Spleen (tissue), 13 donors: ENCODE measurements at places on chromosomes 12 and 14. TPM values are rescaled to one million over a fixed set of nuclear protein-coding genes. Genes with fewer than 3 reads are reported as not detected.

GRCh38 chr14:37047996-37048395 is 124.4 kb downstream of the SLC25A21 start:
- DNase-seq, result no peak
- no peak overlapping the region for H3K27ac ChIP-seq
- H3K4me3 ChIP-seq, result no peak overlapping the region
- H3K27me3 ChIP-seq, result no peaks in the 10 kb centered on the region
- no peaks in the 10 kb centered on the region for H3K36me3 ChIP-seq

The PLEKHD1 gene
- total RNA-seq, result 0.17 TPM

GRCh38 chr12:15540005-15540404 is 217.7 kb downstream of the PTPRO start:
- no peak overlapping the region for H3K27ac ChIP-seq
- H3K4me3 ChIP-seq, result no peak overlapping the region

GRCh38 chr14:61488417-61489401 is 167.3 kb downstream of the PRKCH start:
- H3K27ac ChIP-seq, result peak overlapping the region; percentile 66
- no peak for DNase-seq
- no peak overlapping the region for H3K4me3 ChIP-seq
- H3K36me3 ChIP-seq, result no peaks in the 10 kb centered on the region

The HOXC5 gene
- total RNA-seq, result not detected

The SLC5A8 gene
- total RNA-seq, result not detected

- H3K27me3 ChIP-seq, result no peaks in the 10 kb centered on the region
- peaks cover 99% of the 10 kb centered on the region for H3K4me1 ChIP-seq
Observed at GRCh38 chr14:93040443-93040842, 75.3 kb downstream of the ITPK1 start.

The C12orf54 gene
- not detected for total RNA-seq

The LDHB gene
- total RNA-seq, result 267 TPM

The SERPINA10 gene
- not detected for total RNA-seq

The ACVR1B gene
- 24.4 TPM for total RNA-seq

The CCDC196 gene
- not detected for total RNA-seq

The COCH gene
- total RNA-seq, result 2.3 TPM

- H3K4me1 ChIP-seq, result no peaks in the 10 kb centered on the region
- no peak for DNase-seq
- no peak overlapping the region for H3K27ac ChIP-seq
- no peak overlapping the region for H3K4me3 ChIP-seq
- H3K27me3 ChIP-seq, result no peaks in the 10 kb centered on the region
- H3K36me3 ChIP-seq, result no peaks in the 10 kb centered on the region
Observed at GRCh38 chr12:96570579-96570978, 81.2 kb downstream of the CFAP54 start.

The TMTC1 gene
- total RNA-seq, result 95.7 TPM

- no peak overlapping the region for H3K4me3 ChIP-seq
- no peak overlapping the region for H3K27ac ChIP-seq
- peaks cover 43% of the 10 kb centered on the region for H3K36me3 ChIP-seq
- no peaks in the 10 kb centered on the region for H3K4me1 ChIP-seq
- peak; percentile 54 for DNase-seq
Observed at GRCh38 chr14:102982852-102983470, 60.5 kb downstream of the AMN start.

DNA sequence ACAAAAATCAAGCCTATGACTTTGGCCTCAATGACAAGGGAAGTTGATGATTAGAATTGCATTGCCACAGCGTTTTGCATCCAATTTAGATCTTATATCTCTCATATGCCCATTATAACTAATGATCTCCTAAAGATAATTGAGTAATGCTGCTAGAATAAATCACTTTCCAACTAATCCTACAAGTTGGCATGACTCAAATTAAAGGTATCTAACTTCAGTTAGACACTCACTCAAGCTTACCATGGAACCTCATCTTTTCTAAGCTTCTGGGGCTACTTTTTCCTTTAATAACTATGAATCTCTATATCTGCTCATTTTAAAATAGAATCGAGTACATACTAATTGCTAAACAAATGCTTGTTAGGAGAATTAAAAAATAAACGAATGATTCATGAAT is 427.8 kb downstream of the BTG1 start:
- H3K27me3 ChIP-seq, result no peaks in the 10 kb centered on the region
- no peak for DNase-seq
- no peak overlapping the region for H3K4me3 ChIP-seq
- H3K27ac ChIP-seq, result no peak overlapping the region
- no peaks in the 10 kb centered on the region for H3K36me3 ChIP-seq

The HVCN1 gene
- total RNA-seq, result 46.9 TPM

The OSBPL8 gene
- 127 TPM for total RNA-seq

DNA sequence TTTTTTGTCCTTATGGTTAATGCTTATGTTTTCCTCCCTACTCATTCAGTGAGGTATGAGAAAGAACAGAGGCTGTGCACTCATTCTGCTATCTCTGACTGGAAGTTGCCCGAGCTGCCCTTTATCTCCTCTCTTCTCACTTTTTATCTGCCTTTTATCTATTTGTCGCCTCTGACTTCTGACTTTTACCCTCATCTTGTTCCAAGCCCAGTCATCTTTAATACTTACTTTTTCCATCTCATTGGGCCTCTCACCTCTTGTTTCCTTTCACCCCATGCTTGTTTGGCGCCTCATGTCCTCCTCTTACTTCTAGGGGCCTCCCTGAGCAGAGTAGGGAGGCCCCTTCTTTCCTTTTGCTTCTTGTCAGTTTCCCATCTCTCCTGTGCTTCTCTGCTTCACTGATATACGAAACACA is 50.7 kb downstream of the DIP2B start:
- no peak overlapping the region for H3K4me3 ChIP-seq
- H3K4me1 ChIP-seq, result peaks cover 81% of the 10 kb centered on the region
- H3K27ac ChIP-seq, result no peak overlapping the region
- H3K36me3 ChIP-seq, result no peaks in the 10 kb centered on the region
- no peaks in the 10 kb centered on the region for H3K27me3 ChIP-seq
